ENCODE measurements at places on chromosomes 4 and X.

DNA sequence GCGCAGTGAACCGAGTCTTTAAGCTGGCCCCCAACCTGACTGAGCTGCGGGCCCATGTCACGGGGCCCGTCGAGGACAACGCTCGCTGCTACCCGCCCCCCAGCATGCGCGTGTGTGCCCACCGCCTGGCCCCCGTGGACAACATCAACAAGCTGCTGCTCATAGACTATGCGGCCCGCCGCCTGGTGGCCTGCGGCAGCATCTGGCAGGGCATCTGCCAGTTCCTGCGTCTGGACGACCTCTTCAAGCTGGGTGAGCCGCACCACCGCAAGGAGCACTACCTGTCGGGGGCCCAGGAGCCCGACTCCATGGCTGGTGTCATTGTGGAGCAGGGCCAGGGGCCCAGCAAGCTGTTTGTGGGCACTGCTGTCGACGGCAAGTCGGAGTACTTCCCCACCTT, 2.2 kb downstream of the PLXNA3 start:
- no peak for DNase-seq

GRCh38 chr4:11710453-11711093, 281.9 kb upstream of the HS3ST1 start:
- no peak for DNase-seq

GRCh38 chr4:38357546-38357945, 306.5 kb upstream of the KLF3 start:
- DNase-seq: no peak

DNA sequence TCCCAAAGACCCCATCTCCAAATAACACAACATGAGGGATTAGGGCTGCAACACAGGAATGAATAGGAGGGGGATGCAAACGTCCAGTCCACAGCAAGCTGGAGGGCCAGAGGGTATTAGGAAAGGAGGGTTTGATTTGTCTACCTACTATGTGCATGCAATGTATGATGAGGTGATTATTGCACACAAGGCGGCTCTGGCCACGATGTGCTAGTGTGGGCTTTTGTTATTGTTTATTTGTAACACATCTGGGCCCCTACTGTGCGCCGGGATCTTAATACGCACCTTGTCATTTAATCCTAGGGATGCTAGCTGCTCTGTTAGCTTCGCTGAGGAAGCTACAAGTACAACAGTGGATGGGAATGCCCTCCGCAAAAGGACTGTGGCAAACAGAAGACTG, 19.5 kb downstream of the SH3KBP1 start:
- DNase-seq: no peak

DNA sequence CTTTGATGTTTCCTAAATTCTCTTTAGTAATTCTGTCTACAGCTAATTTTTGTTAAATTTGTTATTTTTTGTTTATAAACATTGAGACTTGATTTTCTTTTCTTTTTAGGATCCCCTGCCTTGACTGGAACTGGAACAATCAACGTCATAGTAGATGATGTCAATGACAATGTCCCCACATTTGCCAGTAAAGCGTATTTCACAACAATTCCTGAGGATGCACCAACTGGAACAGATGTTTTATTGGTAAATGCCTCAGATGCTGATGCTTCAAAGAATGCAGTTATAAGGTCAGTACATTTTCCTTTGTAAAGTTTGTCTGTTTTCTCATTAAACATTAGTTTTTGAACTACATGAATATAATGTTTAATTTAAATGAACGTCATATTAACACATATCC, 119.4 kb downstream of the FAT4 start:
- DNase-seq: no peak

- DNase-seq: no peak
Measured at GRCh38 chr4:70992391-70992881, 1.0 kb upstream of the DCK start.
